ENCODE measurements at places on chromosomes 4 and X. TPM values are rescaled to one million over a fixed set of nuclear protein-coding genes. Genes with fewer than 3 reads are reported as not detected.

The PRDM8 gene
- 0.21 TPM for total RNA-seq

The TSPAN7 gene
- total RNA-seq, result 2.6 TPM

The THAP6 gene
- 4.8 TPM for total RNA-seq

The CHST7 gene
- 36.5 TPM for total RNA-seq

The IDUA gene
- 10.2 TPM for total RNA-seq

The DDX60 gene
- 2.0 TPM for total RNA-seq

The SLC16A2 gene
- total RNA-seq, result 17.8 TPM

The GLRB gene
- 0.96 TPM for total RNA-seq

The ASB11 gene
- not detected for total RNA-seq

The FAM9C gene
- not detected for total RNA-seq

The ERAS gene
- total RNA-seq, result 0.10 TPM

The APBB2 gene
- 7.3 TPM for total RNA-seq

The FAAH2 gene
- 0.06 TPM for total RNA-seq

The CPE gene
- 1.4 TPM for total RNA-seq

The MAGEE2 gene
- not detected for total RNA-seq

The PTTG2 gene
- not detected for total RNA-seq

The SLC6A8 gene
- total RNA-seq, result 12.4 TPM

The SLC9B1 gene
- not detected for total RNA-seq

The PAGE1 gene
- total RNA-seq, result 0.29 TPM

The UGT2A1 gene
- total RNA-seq, result not detected

The RBM41 gene
- total RNA-seq, result 7.1 TPM

The NR0B1 gene
- total RNA-seq, result 33.7 TPM

The PFKFB1 gene
- not detected for total RNA-seq

The FGF2 gene
- total RNA-seq, result 33.7 TPM

The GRIA3 gene
- not detected for total RNA-seq

The AMBN gene
- total RNA-seq, result not detected

The APELA gene
- not detected for total RNA-seq

The POLN gene
- 0.65 TPM for total RNA-seq

The TAF7L gene
- total RNA-seq, result 0.14 TPM

The ATOH1 gene
- total RNA-seq, result not detected

The PDCL2 gene
- not detected for total RNA-seq

The CLDN34 gene
- total RNA-seq, result not detected

The PPM1K gene
- total RNA-seq, result 1.3 TPM

The SUPT20HL1 gene
- not detected for total RNA-seq

The FREM3 gene
- not detected for total RNA-seq

The MAD2L1 gene
- total RNA-seq, result 40.8 TPM

The C4orf36 gene
- total RNA-seq, result 1.2 TPM

The PLCXD1 gene
- total RNA-seq, result 24.0 TPM

The DMRTC1 gene
- 0.17 TPM for total RNA-seq

The PCSK1N gene
- total RNA-seq, result 50.9 TPM

The GNRHR gene
- total RNA-seq, result not detected

The CA5B gene
- total RNA-seq, result 2.2 TPM

The KLKB1 gene
- total RNA-seq, result not detected

The AWAT2 gene
- total RNA-seq, result not detected
